ENCODE measurements at places on chromosomes 11 and 22. TPM values are rescaled to one million over a fixed set of nuclear protein-coding genes. Genes with fewer than 3 reads are reported as not detected.

OR8D4 gene
- total RNA-seq = not detected

FDXACB1 gene
- total RNA-seq = 3.4 TPM

PRG3 gene
- not detected for total RNA-seq

SYT13 gene
- total RNA-seq = not detected

APOA4 gene
- total RNA-seq = not detected

OR52I2 gene
- not detected for total RNA-seq

GRCh38 chr11:11476499-11476898 lies 123.4 kb upstream of the CSNK2A3 start:
- DNase-seq = no peak

DNA sequence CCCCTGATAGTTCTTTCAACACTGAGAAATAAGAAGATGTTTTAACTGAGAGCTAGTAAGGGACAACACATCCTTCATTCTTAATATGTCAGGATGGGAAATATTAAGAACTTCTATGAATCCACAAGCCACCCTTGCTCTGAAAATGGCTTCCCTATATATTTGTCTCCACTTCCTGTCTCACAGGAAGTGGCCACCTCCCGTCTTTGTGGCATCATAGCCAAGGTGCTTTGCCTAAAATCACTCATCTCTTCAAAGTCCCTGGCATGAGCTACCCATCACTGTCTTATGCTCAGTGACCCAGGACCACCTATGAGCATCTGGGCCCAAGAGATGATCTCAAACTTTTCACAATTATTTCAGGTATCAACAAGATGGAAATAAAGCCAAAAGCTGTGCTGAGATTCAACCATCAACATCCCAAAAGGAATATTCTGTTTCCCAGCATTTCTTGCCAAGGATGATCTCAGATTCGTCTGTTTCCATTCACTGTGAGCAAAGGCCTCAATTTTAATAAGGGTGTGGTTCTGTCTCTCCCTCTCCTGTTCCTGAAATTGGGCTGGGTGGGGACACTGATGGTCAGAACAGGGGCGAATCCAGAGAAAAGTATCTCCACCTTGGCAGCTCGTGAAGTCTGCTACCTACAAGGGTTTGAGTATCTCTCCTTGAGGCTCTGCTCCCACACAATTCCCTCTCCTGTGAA lies 493.9 kb downstream of the MN1 start:
- DNase-seq = no peak

DNA sequence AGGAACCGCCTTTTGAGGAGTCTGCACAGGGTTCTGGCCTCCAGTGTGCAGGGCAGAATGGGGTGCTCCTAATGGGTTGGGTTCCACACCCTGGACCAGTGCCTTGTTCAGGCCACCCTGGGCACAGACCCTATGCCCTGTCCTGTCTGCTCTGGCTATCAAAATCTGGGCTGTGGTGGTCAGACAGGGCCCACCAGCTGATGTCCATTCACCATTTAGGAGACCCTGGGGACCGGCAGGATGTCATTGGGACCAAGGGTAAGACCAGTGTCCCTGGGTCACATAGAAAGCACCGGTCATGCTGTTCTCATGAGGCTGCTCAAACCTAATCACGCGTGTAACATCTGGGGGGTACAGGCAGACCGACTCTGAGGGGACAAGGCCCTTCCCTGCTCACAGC lies 37.3 kb downstream of the PARVG start:
- DNase-seq = no peak

- DNase-seq = no peak
These were observed 5.6 kb downstream of the SLC29A2 start for GRCh38 chr11:66365711-66366619.

- DNase-seq = no peak
These were observed 508 bp upstream of the FLI1 start for GRCh38 chr11:128693416-128693712.

DNA sequence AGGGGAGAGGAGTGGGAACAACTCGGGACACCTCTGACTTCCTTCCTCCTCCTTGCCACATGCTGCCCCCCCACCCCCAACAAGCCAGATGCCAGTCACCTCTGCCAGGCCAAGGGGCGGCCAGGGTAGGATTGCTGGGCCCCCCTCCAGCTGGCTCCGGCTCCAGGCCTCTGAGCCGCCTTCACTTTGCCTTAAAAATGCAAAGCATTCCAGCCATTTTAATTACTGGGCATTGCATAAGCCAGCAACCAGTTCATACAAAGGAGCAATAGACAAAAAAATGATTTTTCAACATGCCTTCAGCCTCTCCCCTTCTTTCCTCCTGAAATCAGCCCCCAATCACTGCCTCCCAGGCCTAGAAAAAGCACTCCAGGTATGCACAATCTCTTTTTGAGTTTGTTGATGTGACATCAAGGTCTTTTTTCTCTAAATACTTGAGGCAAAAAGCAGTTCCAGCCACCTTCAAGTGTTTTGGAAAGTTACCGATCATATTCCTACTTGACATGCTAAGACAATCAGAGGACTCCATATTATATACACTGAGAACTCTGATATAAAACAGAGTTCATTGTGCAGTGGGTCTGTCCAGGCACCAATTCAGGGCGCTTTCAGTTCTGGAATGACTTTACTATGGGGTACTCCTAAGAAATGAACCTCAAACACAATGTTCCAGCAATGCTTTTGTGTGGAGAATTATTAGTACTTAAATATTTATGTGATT lies 12.4 kb upstream of the TIMP3 start:
- no peak for DNase-seq

- DNase-seq = no peak
These were observed 18.9 kb upstream of the GAL start for GRCh38 chr11:68665436-68665835.

GRCh38 chr11:8973121-8973520 lies 8.9 kb upstream of the TMEM9B start:
- DNase-seq = no peak

GRCh38 chr11:10803676-10804075 lies 5.0 kb downstream of the EIF4G2 start:
- DNase-seq = no peak

- peak; percentile 67 for DNase-seq
These were observed 176.7 kb upstream of the NCAM1 start for GRCh38 chr11:112784323-112785073.

GRCh38 chr11:66718320-66718971 lies 10.6 kb downstream of the SPTBN2 start:
- DNase-seq = no peak

DNA sequence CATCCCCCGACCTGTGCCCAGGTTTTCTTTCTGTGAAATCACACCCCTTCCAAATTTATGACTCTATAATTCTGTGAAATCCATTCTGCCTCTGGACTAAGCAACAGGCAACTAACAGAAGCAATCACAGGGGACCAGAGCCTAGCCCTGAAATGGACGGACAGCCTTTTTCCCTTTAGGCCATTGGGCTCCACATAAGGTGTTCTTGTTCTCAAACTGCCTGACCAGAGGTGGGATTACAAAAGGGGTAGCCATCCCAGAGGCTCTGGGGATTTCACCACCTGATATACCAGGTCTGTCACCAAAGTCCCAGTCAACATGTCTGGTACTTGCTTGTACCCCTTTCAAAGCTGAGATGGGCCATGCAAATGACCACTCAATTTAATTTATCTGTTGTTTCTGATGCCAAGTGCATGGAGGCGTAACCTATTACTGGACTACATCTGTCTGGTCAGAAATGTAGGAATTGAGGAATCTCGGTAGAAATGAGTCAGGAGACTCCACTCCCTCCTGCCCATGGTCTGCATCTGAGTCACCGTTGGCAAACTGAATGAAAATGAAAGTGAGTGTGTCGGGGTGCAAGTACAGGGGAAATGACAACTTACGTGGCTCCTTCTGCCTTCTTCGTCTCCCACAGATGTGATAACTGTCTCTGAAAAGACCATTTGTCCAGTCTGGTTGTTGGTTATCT lies 10.2 kb downstream of the DKK3 start:
- peak; percentile 98 for DNase-seq

DNA sequence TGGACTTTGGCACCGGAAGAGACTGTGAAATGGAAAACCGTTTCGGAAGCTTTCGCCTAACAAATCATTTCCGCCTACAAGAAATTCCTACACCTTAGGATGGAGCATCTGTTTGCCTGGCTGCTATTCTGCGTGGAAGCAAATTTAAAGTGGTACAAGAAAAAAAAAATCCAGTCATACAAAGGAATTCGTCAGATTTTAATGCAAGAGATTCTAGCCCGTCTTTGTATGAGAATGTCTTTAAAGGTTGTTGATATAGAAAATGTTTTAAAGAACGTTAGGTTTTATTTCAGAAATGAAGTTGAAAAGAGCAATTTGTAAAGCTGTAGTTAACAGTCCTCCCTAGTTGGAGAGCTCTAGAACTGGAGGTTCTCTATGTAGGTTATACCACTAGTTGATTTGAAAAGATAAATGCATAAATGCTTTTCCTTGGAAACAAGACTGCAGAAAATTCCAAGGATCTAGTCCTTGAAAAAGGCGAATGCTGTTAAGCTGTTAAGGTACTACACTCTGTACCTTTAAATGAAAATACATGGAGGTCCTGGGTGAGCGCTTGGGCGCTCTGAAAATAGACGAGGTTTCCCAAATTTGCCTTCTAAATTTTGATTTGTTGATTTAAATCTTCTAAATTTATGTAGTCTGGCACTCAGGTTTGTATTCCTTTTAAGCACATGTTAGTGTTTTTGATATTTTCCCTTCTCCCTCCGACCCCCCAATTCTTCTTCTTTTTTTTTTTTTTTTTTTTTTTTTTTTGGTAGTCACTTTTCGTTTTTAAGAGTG lies 2.4 kb downstream of the NCR3LG1 start:
- DNase-seq = peak; percentile 6

- no peak for DNase-seq
These were observed 274.9 kb upstream of the CADM1 start for GRCh38 chr11:115778928-115779650.

DNA sequence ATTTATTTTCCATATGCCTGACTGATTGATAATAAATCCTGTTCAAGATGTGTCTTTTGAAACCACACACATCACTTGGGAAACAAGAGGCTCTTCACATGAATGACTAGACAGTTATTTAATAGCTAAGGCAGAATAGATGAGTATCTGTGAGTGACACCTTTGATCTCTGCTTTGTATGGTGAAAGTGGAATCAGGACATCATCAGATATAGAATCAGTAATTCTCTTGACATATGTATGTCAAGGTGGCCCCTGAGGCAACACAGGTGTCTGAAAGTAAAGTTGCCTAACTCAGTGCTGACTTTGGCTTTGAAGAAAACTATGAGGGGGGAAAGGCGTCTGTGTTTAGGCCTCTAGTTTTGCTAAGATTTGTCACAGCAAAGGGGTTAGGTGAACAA lies 11.5 kb upstream of the CASP4 start:
- no peak for DNase-seq

DNA sequence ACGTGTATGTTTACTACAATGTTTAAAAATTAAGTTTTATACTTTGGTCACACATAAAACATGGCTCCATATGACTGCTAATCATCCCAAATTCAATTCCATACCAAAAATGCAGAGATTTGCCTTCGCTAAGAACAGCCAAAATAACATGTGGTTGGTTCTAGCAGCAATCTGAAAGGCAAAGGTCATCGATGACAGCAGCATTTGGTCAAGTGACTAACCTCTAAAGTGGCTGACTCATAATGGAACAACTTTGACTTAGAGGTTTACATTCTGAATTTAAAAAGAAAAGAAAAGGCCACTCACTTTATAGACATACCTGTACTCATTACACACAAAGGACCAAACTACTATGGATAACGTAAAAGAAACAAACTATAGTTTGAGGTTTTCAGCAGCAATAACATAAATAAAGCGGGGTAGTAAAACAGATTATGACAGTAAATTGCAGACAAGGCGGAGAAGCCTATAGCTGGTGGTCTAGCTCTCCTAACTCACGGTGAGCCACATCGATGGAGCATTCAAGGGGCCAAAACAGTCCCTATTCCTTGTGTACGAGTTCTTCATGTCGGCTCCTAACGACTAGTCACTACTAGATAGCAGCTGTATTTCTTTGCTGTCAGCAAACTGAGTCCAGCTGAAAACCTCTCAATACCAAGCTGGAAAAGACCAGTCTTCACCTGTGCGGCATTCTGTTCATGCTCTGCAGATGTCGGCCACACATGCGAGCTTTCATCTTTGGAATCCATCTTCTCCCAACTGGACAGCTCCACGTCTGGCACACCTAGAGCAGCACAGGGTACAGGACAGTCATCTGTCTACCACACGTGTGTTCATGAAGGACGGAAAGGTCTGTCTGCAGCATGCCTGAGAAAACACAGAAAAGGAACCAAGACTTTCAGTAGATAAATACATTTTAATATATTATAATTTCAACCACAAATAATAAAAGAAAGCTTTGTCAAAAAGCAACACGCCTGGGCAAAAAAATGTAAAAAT lies 42.1 kb downstream of the PRDM10 start:
- DNase-seq = peak; percentile 73

All from A172 (cell line).